Dermis lymphatic vessel endothelial cell (primary cell): ENCODE measurements at places on chromosomes 5 and 9. TPM values are rescaled to one million over a fixed set of nuclear protein-coding genes. Genes with fewer than 3 reads are reported as not detected.

The TIMD4 gene
- total RNA-seq, result not detected in 2 replicates

The ACTBL2 gene
- under 0.01 TPM in 1 of 2 replicates, not detected in the other for total RNA-seq

The CRHBP gene
- total RNA-seq, result not detected in 2 replicates

The STPG3 gene
- total RNA-seq, result 0.54 TPM in 1 of 2 replicates, not detected in the other

The SLC9A3 gene
- total RNA-seq, result 0.87 and 0.95 TPM in 2 replicates

The PCDHB11 gene
- 0.43 and 0.77 TPM in 2 replicates for total RNA-seq

The CSF1R gene
- total RNA-seq, result not detected in 2 replicates
